BJ (cell line): ENCODE measurements at places on chromosomes 4 and X.

DNA sequence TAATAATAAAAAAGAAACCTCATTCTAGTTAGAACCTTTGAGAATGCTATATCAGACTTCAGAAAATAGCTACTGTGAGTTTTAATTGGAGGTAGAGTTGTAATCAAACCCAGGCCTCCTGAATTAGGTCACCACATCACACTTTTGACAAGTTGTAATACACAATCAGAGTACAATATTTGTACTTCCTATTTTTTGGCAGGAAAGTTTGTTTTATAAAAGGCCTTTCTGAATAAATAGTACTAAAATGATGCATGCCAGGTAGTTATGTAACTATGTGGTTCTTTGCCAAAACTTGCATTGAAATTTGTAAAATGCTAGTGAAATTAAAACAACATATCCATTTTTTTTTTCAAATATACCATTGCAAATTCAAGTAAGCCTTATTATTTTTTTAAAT is 26.8 kb downstream of the ADH7 start:
- no peak for DNase-seq

DNA sequence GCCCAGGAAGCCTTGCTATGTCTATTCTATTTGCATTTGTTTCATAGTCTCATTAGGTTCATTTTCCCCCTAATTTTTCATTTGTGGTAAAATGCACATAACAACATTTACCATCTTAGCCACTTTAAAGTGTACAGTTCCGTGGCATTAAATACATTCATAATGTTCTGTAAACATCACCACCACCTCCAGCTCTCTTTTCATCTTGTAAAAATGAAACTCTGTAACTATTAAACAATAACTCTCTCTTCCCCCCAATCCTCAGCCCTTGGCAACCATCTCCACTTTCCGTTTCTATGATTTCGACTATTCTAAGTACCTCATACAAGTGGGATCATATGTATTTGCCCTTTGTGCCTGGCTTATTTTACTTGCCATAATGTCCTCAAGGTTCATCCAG is 19.9 kb downstream of the ARHGEF38 start:
- no peak for DNase-seq

DNA sequence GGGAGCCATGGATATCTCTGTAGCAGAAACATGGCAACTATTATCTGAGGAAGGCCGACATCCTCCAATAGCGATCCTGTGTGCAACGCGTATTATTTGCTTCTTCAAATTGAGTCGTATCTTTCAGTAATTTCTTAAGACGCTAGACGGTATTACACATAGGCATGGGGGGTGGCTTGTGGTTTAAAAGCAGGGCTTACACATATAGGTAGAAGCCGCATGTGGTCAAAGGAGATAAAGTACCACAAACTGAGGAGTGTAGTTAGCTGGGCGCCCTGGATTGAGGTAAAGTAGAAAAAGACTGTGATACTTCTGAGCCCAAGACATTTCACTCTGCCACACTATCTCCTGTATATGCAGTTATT is 94.6 kb downstream of the SORBS2 start:
- no peak for DNase-seq

DNA sequence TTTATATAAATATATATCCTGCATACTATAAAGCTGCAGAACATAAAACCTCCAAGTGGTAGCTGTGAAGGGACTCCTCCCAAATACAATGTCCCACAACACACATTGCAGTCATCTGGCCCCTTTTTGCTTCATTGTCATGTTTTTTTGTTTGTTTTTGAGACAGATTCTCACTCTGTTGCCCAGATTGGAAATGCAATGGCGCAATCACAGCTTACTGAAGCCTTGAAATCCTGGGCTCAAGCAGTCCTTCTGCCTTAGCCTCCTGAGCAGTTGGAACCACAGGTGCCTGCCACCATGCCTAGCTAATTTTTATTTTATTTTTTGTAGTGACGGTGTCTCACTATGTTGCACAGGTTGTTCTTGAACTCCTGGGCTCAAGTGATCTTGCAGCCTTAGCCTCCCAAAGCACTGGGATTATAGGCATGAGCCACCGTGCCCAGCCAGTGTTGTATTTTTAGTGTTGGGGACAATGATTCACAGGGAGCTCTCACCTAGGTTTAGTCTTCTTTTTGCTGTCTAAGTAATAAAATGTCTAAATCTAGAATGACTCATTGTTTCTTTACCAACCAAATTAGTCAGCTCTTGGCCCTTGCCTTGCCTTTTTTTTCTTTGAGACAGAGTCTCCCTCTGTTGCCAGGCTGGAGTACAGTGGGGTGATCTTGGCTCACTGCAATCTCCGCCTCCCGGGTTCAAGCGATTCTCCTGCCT is 24.0 kb upstream of the XIAP start:
- no peak for DNase-seq
